Activated CD4-positive, alpha-beta T cell treated with anti-CD3 and anti-CD28 coated beads, Interleukin-2, amount 10 ng/mL, durations not matched to agents 7 days and 5 days (primary cell): ENCODE measurements at places on chromosomes 2 and 18. TPM values are rescaled to one million over a fixed set of nuclear protein-coding genes. Genes with fewer than 3 reads are reported as not detected.

CNDP1 gene
- total RNA-seq: not detected

DNA sequence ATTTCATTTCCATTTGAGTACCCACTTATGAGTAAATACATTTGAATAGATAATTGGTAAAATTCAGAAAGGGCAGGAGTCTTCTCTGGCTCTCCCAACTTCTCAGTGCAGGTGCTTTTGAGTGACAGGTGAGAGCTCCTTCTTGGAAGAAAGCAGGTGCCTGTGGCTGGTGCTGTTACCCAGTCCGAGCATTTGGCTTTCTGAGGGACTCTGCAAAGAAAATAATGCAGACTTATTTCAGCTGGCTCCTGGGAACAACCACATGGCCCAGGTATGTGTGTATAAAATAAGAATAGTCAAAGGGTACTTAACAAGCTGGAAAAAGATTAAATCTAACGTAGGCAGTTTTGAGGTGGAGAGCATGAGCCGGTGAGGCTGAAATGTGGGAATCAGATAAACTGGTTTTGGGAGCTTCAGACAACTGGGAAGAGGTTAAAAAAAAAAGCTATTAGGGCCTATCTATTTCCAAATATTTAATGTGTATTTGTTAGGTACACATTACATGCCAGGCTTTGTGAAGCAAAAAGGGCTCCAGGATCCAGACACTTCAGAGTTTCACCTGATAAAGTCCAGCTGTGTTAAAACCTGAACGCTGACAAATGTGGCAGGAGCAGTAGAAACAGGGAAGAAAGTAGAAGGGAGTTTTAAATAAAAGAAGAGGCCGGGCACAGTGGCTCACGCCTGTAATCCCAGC lies 20.6 kb downstream of the ZNF236 start:
- H3K27me3 ChIP-seq: no peaks in the 10 kb centered on the region
- DNase-seq: no peak
- peaks cover 6% of the 10 kb centered on the region for H3K4me1 ChIP-seq

- no peaks in the 10 kb centered on the region for H3K36me3 ChIP-seq
- H3K4me3 ChIP-seq: no peak overlapping the region
- peaks cover 18% of the 10 kb centered on the region for H3K27me3 ChIP-seq
Measured at GRCh38 chr2:27007416-27008374, 25.1 kb upstream of the TMEM214 start.

GRCh38 chr2:67806816-67807215 lies 256.0 kb downstream of the C1D start:
- DNase-seq: no peak
- H3K4me3 ChIP-seq: no peak overlapping the region
- H3K36me3 ChIP-seq: no peaks in the 10 kb centered on the region

RASGRP3 gene
- total RNA-seq: 13.7 TPM

PIEZO2 gene
- total RNA-seq: not detected

DNA sequence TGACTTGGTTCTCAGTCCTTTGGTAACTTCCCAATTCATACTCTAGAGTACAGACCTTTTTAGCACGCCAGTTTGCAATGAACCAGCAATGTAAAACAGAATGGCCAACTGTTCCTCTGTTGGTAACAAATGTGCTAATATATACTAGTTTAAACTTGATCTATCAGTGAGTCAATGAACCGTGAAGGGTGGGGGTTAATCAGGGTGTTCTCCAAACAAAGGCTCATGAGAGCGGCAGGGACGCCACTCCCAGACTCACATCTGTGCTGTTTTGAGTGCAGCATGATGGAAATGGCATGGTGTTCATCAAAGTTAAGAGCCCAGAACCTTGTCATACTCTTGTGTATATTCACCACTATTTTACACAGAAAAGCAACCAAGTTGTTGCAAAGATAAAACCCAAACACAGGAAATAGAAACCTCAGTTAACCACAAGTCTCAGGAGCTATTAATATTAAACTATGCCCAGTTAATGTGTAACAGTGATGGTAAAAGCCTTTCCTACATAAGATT lies 70.3 kb downstream of the CERKL start:
- peak; percentile 12 for DNase-seq
- peaks cover 15% of the 10 kb centered on the region for H3K27me3 ChIP-seq
- peaks cover 17% of the 10 kb centered on the region for H3K4me1 ChIP-seq
- no peak overlapping the region for H3K4me3 ChIP-seq

DNA sequence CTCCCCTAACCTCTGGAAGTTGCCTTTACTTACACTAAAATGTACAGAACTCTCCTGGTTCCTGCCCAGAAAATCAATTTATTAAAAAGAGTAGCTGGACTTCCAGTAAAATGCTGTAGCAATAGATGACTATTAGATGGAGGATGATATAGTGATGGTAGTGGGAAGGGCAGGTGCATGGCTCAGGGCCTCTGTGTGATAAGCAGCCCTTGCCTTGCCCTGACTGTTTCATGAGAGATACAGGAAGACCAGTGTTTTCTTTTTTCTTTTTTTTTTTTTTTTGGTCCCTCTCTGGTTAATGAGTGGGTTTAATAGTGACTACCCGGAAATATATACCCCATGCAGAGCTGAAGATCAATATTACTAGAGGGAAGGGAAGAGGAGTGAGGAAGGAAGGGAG lies 48.7 kb upstream of the NEDD4L start:
- no peaks in the 10 kb centered on the region for H3K36me3 ChIP-seq
- no peak overlapping the region for H3K4me3 ChIP-seq
- no peak for DNase-seq
- no peak overlapping the region for H3K27ac ChIP-seq
- peaks cover 11% of the 10 kb centered on the region for H3K27me3 ChIP-seq

GRCh38 chr2:75410702-75411101 lies 150.0 kb downstream of the EVA1A start:
- no peaks in the 10 kb centered on the region for H3K27me3 ChIP-seq
- H3K36me3 ChIP-seq: no peaks in the 10 kb centered on the region
- no peaks in the 10 kb centered on the region for H3K4me1 ChIP-seq
- H3K4me3 ChIP-seq: no peak overlapping the region
- no peak overlapping the region for H3K27ac ChIP-seq
- DNase-seq: no peak

DNA sequence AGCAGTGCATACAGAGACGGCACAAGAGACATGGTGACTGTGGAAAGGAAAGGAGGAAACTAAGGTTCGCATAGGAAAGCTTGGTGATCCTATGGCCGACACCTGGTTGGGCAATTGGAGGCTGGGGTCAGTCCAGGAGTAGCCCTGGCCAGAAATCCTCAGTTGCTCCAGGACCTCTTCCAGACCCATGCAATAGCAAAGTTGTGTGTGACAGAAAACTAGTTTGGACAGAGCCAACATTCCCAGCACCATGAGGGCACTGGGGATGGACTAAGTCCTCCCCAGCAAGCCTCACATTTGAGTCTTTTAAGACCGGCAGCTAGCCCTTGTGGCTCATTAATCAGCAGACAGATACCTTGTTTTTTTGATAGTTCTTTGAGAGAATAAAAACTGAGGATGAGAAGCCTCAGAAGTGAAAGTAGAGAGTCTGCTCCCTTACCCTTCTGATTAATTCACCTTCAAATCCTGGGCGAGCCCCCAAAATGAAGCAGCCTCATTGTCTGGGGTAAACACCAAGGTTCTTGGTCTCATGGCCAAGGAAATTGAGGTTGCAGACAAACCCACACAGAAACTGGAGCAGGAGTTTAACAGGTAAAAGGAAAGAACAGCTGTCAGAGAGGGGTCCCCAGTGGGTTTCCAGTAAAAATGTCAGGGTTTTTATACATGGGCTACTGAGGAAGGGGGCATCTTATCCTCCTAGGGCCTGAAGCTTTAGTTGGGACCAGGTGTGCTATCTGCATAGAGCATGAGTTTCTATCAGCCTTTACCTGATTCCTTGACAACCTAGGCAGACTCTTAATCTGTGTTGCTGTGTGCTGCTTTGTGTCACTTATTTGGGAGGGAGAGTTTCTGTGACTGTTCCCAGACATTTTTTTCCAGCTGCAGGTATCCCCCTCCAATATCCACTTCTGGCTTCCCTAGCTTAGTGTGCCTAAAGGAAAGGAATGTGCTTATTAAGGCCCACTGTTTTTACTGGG lies 39.1 kb downstream of the STK17B start:
- peaks cover 78% of the 10 kb centered on the region for H3K36me3 ChIP-seq
- H3K4me1 ChIP-seq: peaks cover 28% of the 10 kb centered on the region
- peak; percentile 59 for DNase-seq
- peak overlapping the region; percentile 73 for H3K27ac ChIP-seq
- no peaks in the 10 kb centered on the region for H3K27me3 ChIP-seq
- H3K4me3 ChIP-seq: peak overlapping the region; percentile 28

RAB6C gene
- not detected for total RNA-seq

- no peak overlapping the region for H3K27ac ChIP-seq
- peaks cover 4% of the 10 kb centered on the region for H3K36me3 ChIP-seq
- H3K4me1 ChIP-seq: no peaks in the 10 kb centered on the region
- H3K4me3 ChIP-seq: no peak overlapping the region
- no peak for DNase-seq
Measured at GRCh38 chr18:78242254-78242643, 737.4 kb upstream of the SALL3 start.

DYTN gene
- total RNA-seq: not detected

GRCh38 chr18:77107292-77107691 lies 25.3 kb downstream of the MBP start:
- peak overlapping the region; percentile 28 for H3K4me3 ChIP-seq
- no peaks in the 10 kb centered on the region for H3K27me3 ChIP-seq
- H3K4me1 ChIP-seq: peaks cover 95% of the 10 kb centered on the region
